Caudate nucleus (tissue), 63 donors: ENCODE measurements at places on chromosomes 13 and 19.

GRCh38 chr13:99256283-99256682, 1.9 kb downstream of the GPR18 start:
- DNase-seq, result no peak

DNA sequence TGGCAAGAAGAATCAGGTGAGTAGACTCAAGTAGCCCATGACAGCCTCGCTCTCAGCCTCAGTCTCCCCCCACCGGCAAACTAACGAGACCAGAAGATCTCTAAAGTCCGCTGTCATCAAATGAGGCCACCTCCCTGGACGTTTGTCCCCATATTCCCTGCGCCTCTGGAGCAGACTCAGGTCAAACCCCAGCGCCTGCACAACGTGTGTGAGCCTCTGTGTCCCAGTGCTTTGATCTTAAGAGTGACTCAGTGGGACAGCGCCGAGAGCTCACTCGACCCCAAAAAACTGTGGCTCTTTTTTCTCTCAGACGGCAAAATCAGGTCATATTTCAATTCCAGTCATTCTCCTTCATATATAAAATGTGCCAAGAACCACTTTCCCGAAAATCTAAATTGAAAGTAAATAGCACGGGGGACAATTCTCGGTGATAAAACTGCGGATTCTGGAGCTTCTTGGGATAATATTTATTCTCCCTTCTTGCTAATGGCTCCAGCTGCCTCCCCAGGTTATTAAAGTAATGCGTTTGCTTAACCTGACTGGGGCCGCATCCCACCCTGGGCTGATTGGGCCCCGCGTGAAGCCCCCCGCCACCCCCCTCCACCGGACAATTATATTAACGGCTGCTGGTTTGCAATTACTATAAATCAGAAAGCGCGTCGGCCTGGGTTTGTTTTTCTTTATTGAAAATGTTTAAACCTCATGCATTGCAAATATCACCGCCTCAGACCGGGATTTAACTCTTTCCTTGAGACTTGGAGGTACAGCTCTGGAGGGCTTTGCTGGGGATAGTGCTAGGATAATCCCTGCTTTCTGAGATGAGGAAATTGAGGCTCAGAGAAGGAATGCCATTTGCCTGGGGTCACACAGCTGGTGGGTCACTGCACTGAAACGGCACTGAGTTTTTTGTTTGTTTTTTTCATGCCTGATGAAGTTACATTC, 37.5 kb upstream of the ZNRF4 start:
- DNase-seq, result no peak

- no peak for DNase-seq
Measured at GRCh38 chr19:39871362-39871761, 25.2 kb upstream of the FBL start.

DNA sequence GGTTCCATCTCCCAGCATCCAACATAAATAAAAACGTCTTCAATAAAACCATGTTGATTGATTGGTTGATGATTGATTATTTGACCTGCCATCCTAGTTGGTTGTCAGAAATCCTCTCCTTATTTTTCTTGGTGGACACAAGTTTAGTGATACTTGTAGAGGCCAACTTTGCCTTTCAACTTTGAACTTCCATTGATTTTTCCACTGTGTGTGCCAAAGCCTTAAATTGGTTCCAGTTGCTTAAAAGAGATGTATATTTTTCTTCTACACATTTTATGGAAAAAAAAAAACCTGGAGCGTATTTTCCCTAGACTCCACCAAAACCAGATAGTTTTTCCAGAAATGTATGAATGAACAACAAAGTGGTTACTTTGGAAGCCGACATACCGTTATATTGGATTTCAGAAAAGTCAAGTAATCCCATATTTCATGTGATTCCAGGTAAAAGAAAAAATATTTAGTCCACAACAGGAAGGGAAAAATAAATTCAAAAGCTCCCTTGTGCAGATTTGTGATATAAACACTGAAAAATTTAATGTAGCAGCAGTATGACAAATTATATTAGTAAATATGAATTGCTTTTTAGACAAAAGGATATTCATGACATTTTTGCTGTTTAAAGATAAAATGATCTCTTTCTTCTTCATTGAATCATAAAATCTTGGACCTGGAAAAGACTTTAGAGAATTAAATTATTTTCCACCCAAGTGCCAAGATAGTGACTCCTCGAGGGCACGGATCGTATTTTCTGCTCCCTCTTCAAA, 85.2 kb downstream of the MBNL2 start:
- DNase-seq, result no peak

DNA sequence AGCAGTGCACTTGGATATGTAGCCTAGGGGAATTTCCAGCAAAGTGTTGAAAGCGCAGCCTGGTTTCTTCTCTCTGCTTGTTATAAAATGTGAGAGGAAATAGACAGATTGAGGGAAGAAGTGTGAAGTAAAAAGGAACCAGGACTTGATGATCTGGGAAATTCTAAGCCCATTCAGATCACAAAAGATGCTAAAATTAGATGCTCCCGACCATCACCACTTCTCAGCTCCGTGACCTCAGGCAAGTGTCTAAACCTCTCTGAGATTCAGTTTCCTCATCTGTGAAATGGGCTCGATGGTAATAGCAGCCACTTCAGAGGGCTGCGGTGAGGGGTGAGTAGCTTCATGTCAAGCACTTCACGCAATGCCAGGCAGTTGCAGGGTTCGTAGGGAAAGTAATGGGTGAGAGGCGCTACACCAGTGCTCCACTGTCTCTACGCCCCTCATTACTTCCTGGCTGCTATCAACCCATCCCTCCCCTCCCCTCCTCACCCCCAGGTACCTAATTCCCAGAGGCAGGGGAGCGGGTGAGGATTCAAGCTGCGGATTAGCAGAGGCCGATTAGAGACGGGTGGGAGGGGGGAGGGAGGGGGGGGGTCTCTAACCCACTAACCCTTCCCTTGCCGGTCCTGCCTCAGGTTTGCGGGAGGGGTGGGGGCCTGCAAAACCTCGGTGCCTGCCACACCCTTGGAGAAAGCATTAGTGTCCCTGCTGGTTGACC, 9.0 kb upstream of the NFIC start:
- no peak for DNase-seq

DNA sequence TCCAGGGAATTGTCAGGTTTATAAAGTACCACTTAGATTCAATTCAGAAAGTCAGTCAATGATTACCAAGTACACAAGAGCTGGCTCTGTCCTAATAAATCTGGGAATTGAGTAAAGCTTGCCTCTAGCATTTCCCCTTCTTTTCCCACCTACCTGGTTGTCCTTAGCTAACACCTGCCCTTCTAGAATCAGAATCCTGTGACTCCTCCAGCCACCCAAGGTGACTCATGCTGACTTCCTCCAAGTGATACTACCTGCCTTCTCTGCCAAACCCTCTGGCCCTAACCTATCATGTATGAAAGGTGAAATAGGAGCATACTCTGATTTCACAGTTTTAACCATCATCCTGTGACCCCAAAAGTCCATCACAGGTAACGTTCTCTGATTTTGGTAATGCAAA, 151.2 kb downstream of the DIAPH3 start:
- DNase-seq, result no peak

GRCh38 chr13:112940236-112940635, 28.8 kb upstream of the MCF2L start:
- no peak for DNase-seq

DNA sequence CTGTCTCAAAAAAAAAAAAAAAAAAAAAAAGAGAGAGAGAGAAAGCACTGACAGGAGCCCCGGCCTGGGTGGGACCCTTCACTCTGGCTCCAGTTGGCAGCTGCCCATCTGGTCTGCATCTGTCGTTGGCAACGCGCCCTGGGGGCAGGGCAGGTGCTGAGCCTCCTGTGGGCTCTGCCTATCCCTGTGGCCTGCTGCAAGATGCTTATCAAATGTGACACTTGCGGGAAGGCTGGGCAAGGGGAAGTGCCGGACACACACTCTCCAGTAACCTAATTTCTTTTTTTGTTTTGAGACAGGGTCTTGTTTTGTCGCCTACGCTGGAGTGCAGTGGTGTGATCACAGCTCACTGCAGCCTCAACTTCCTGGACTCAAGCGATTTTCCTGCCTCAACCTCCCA, 10.7 kb upstream of the KPTN start:
- no peak for DNase-seq

DNA sequence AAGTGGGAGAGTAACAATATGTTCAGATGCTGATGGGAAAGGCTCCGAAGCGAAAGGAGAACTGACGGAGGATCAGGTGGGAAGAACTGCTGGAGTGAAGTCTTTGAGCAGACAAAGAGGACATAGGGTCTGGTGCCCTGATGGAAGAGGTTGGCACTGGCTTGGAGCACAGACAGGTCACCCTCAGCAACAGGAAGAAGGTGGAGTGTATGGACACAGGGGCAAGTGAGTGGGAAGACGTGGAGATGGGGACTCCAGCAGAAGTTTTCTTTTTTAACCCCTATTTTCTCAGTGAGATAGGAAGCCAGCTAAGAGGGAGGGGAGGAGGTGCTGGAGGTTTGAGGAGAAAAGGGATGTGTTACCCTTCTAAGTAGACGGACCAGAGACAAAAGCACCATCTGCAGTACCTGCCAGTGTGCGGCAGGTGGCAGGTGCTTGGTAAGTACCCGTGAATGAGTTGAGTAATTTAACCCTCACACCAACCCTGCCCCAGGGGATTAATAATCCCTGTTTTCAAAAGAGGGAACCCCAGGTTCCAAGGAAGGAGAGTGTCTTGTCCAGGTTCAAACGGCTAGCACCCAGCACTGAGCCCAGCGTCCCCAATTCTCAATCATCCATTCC, 11.2 kb downstream of the HAS1 start:
- no peak for DNase-seq

DNA sequence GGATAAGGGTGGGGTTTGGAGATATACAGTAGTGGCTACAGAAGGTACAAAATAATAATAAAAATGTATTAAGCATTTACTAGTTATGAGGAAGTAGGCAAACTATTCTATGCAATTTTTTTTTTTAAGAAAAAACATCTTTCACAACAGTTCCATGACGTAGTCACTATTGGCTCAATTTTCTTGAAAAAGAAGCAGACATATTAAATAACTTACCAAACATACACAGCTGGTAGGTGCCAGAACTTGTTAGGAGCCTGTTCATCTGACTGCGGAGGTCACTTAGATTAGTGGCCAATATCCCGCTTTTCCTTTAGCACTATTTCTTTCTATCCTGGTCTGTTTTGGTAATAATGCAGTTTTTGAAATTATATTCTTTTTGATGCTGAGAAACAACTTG, 593.5 kb downstream of the KCTD12 start:
- DNase-seq, result no peak

DNA sequence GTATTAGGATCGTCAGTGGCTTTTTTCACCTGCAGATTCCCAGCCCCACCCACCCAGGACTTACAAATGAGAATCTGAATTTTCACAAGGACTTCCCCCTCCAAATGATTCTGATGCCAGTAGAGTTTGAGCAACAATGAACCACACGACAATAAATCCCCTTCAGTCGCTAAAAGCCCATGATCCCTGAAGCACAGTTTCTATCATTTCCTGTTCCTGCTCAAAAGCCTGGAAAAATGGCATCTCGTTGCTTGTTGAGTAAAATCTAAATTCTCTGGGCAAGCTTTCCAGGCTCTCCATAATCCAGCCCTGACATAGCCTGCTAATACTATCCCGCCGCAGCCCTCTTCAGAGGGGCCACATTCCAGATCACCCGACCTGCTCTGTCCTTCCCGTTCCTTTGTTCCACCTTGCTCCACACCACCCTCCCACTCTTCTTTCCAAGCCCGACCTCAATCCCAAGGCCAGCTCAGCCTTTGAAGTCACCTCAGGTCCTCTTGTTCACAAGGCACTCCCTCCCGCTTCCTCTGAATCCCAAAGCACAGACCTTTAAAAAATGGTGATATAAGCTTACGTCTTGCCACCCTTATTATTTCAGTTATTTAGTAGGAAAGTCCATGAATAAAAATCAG, 67.9 kb downstream of the NUFIP1 start:
- DNase-seq, result no peak

DNA sequence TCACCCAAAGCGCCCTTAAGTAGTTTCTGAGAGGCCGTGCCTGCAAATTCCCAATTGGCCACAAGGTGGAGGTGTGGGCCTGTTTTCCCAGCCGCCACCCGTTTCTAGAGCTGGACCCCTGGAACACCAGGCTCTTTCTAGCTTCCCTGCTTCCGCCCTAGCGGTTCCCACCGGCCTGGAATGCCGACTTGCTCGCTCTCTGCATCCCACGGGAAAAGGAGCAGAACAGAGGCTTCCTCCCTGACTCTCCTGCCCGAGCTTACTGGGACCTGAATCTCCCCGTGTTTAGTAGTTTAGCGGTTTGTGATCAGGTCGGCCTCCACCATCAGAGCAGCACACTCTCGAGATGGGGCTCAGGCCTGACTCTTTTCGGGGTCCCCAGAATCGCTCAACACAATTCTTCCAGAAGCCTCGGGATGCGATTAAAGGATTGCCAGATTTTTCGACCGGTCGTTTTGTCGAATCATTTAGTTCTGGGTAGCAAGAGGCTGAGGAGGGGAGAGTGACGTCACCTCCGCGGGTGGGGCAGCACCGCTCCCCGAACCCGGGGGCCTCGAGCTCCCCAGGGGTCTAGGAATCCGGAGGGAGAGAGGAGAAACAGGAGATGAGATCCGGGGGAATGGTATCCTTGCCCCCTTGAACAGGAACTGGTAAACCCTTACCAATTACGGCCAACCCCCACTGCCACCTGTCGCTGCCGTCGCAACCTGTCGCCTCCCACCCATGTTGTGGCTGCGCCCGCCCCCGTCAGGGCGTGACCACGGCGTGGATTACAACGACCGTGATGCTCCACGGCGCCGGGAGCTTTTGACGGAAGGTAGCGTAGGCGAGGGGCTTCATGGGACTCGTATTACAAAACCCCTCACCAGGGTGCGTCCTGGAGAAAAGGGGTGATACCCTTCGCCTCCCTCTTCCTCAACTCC, 8.0 kb downstream of the NAPSA start:
- DNase-seq, result peak; percentile 48

GRCh38 chr13:93922063-93922855, 557.2 kb downstream of the DCT start:
- no peak for DNase-seq

DNA sequence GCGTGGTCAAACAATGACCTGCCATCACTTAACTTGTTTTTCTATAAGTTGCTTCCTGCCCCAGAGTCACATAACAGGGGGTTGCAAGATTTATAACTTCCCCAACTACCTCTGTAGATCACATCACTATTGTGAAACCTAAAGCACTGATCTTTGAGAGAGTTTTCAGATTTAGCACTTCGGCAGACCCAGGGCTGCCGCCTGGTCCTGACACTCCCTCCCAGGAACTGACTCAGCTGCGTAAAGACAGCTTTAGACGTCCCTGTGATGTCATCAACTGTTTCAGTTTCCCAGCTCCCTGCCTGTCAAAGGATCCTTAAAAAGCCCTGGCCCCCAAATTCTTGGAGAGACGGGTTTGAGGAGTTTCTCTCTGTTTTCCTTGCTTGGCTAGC, 33.3 kb downstream of the IGFL2 start:
- no peak for DNase-seq

- no peak for DNase-seq
Measured at GRCh38 chr19:5953030-5953589, 24.8 kb downstream of the RANBP3 start.

GRCh38 chr19:50450369-50451222, 17.9 kb downstream of the MYBPC2 start:
- no peak for DNase-seq

- DNase-seq, result no peak
Measured at GRCh38 chr19:34995551-34995950, 4.6 kb upstream of the GRAMD1A start.

GRCh38 chr19:18650468-18651041, 13.7 kb downstream of the KLHL26 start:
- no peak for DNase-seq

GRCh38 chr13:48679941-48680680, 26.4 kb downstream of the CYSLTR2 start:
- no peak for DNase-seq

- DNase-seq, result no peak
Measured at GRCh38 chr19:13958043-13958442, 5.7 kb downstream of the DCAF15 start.
